HFF-Myc (cell line): ENCODE measurements at places on chromosomes 12 and 14.

- DNase-seq = no peak
These were observed 72.9 kb downstream of the DDX51 start for GRCh38 chr12:132071040-132071810.

GRCh38 chr14:75714991-75715390, 53.9 kb downstream of the TTLL5 start:
- DNase-seq = no peak

- no peak for DNase-seq
These were observed at the start of gene ITGA7 for GRCh38 chr12:55707841-55708694. ITGA7 (minus strand) TSS chr12:55707904; CDS start chr12:55707682, 222 bp downstream.

DNA sequence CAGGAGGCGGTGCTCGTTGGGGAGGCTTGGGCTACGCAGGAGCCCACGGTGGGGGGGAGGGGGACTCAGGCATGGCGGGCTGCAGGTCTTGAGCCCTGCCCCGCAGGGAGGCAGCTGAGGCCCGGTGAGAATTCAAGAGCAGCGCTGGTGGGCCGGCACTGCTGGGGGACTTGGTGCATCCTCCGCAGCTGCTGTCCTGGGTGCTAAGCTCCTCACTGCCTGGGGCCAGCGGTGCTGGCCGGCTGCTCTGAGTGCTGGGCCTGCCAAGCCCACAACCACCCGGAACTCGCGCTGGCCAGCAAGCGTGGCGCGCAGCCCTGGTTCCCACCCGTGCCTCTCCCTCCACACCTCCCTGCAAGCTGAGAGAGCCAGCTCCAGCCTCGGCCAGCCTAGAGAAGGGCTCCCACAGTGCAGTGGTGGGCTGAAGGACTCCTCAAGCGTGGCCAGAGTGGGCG, 3.2 kb downstream of the METTL25 start:
- DNase-seq = no peak

GRCh38 chr12:120994589-120995337, 16.4 kb downstream of the HNF1A start:
- no peak for DNase-seq

DNA sequence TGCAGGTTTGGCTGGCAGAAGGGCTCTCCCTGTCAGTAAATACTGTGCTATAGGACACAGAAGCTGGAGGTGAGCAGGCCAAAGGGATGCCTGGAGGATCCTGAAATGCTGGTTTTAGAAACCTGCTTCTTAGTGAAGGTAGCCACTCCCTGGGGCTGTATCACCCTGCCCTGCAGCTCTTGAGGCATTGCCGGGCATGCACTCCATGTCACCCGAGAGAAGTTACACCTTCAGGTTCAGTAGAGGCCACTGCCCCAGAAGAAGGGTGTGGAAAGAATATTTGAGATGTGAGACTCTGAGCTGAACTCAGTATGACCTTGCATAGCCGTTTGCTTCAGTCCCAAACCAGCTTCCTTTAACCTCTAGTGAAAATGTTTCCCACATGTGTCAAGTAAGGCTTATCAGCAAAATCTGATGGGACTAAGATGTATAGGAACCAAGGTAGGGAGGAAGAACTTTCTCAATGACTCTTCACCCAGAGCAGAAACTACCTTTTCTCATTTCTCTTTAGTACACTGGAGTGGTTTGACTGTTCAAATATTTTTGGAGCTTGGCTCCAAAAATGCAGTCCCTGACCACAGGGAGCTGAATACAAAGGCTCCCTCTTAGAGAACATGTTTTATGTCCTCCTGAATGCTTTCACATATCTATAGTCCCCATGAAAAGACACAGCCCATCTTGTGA, 164.5 kb upstream of the DYRK2 start:
- DNase-seq = no peak

DNA sequence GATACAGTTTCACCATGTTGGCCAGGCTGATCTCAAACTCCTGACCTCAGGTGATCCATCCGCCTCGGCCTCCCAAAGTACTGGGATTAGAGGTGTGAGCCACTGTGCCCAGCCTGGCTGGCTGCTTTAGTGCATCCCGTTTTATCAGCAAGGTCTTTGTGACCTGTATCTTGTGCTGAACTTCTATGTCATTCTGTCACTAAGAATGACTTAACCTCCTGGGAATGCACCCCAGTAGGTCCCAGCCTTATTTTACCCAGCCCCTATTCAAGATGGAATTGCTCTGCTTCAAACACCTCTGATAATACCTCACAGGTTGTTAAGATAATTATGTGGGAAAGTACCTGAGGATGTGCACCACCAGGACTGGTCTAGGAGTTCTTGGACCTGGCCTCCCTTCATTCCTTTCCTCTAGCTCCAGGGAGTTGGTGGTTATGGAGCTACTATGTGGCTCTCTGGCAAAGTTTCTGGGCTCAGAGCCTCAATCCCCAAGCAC, 26.1 kb upstream of the JPH4 start:
- no peak for DNase-seq

- no peak for DNase-seq
These were observed 10.5 kb downstream of the RASSF9 start for GRCh38 chr12:85825746-85826145.

DNA sequence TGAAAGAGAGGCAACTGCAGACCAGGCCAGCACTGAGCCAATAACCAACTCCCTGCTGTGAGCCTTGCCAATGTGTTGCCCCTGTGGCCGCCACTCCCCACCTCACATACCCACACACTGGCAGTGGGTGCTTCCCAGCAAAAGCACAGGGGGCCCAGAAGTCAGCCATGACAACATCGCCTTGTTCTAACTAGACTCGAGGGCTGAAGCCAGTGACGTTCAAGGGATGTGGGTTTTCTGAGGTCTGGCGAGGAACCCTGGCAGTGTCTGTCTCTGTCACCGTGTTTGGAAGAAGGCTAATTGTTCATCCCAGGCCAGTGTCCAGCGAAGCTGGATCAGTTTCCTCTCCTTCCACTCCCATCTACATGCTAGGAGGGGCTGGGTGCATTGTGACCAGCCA, 311.8 kb upstream of the AMIGO2 start:
- DNase-seq = no peak

DNA sequence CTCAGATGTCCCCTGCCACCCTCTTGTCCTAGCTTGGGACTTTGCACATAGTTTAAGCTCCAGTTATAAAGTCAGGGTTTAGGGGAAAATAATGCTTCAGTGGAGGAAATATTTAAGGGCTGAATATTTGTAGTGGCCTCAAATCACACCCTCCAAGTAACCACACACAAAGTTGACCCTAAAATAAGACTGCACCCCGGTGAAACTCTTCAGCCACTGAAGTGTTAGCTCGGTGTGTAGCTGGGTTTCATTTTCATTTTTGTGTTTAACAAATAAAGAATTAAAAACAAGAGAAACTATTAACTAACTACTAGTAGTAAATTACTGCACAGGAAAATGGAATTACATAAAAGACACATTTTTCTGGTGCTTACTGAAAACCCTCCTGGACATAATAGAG, 14.8 kb upstream of the BCL11B start:
- DNase-seq = no peak

- DNase-seq = no peak
These were observed 2.7 kb upstream of the AHNAK2 start for GRCh38 chr14:104980611-104981531.

GRCh38 chr14:69536971-69537370, 37.7 kb downstream of the CCDC177 start:
- DNase-seq = no peak
